ENCODE measurements at places on chromosomes 1 and 21.

GRCh38 chr1:38581396-38581795 is 278.2 kb downstream of the RRAGC start:
- DNase-seq: no peak

- no peak for DNase-seq
Observed at GRCh38 chr1:206518206-206518605, 10.9 kb downstream of the RASSF5 start.

DNA sequence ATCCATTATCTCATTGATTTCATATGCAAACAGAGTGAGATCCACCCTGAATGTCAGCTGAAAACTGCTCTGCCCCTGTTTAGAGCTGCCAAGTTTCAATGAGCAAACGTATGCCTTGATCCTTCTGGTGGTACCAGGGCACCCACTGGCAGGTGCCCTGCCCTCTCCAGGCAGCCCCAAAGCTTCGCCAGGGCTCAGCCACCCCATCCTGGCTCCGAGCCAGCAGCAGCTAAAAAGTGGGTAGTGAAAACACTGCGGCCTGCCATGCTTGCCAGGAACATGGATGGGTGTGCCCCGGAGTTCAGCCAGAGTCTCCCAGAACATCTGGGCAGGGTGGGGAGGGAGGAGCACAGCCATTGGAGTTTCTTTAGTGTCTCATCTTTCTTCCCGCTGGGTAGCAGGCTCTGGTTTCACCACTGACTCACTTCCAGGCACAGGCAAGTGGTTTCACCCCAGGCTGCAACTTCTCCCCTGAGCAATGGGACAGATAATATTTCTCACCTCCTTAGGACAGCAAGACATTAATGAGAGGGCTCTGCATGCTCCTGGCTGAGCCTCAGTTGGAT is 8.1 kb upstream of the LMX1A start:
- no peak for DNase-seq

- no peak for DNase-seq
Observed at GRCh38 chr1:69451196-69451595, 116.5 kb upstream of the LRRC7 start.

GRCh38 chr1:223549740-223550139 is 115.8 kb downstream of the CAPN8 start:
- DNase-seq: no peak

DNA sequence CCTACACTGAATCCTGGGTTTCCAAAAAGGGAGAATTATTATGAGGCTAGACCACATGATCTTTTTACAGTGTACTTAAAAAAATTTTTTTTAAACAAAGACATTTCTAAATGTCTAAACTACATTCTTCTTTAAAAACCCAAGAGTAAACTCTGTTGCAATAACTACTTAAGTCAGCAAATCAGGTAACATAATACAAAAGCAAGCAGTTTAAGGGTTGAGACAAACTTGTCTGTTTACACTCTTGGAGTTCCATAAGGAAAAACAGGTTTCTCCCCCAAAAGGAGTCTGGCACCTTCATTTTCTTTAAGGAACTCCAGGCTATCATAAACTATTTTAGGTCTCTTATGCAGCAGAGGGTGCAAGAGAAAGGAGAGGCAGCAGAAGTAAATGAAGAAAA is 12.5 kb upstream of the ANKRD45 start:
- DNase-seq: no peak

DNA sequence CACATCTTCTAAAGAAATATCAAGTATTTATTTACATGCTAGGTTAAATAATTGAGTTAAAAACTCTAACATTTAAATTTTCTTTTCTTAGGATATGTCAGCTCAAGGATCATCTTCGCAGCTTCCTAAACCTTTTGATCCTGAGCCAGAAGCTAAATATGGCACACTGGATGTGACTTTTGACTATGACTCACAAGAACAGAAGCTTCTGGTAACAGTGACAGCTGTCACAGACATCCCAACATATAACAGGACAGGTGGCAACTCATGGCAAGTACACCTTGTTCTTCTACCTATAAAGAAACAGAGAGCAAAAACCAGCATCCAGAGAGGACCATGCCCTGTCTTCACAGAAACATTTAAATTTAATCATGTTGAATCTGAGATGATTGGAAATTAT is 132.7 kb upstream of the SERTAD4 start:
- no peak for DNase-seq

GRCh38 chr1:152457071-152457470 is 43.0 kb upstream of the CRNN start:
- no peak for DNase-seq

GRCh38 chr1:39139723-39140360 is 64.7 kb upstream of the MACF1 start:
- no peak for DNase-seq

GRCh38 chr1:198756470-198756869 is 117.6 kb downstream of the PTPRC start:
- no peak for DNase-seq

GRCh38 chr1:5125208-5125607 is 470.8 kb downstream of the AJAP1 start:
- DNase-seq: no peak

- DNase-seq: no peak
Observed at GRCh38 chr1:40919475-40920011, 57.4 kb upstream of the CITED4 start.

GRCh38 chr1:90074137-90074536 is 79.2 kb downstream of the ZNF326 start:
- no peak for DNase-seq

DNA sequence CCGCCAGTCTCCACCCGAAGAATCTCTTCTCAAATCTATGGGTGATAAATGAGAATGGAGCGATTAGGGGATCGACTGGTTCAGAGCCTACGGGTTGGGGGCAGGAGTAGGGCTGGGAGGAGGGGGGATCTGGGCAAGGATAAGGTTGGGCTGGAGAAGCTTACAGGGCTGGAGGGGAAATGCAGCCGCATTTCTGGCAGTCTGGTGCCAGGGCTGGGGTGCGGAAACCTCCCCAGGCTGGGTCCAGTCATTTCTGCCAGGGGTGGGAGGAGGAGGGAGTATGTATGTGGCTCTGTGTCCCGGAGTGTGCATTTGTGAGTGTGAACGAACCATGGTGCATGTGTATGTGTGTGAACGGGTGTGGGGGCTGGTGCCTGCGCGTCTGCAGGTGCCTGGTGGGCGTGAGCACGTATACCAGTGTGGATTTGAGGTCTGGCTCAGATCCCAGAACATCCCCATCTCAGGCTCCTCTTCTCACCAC is 10.2 kb downstream of the C1orf216 start:
- no peak for DNase-seq

- DNase-seq: no peak
Observed at GRCh38 chr1:200505257-200505656, 95.4 kb upstream of the ZNF281 start.

- DNase-seq: no peak
Observed at GRCh38 chr1:30638086-30638485, 85.3 kb downstream of the MATN1 start.

DNA sequence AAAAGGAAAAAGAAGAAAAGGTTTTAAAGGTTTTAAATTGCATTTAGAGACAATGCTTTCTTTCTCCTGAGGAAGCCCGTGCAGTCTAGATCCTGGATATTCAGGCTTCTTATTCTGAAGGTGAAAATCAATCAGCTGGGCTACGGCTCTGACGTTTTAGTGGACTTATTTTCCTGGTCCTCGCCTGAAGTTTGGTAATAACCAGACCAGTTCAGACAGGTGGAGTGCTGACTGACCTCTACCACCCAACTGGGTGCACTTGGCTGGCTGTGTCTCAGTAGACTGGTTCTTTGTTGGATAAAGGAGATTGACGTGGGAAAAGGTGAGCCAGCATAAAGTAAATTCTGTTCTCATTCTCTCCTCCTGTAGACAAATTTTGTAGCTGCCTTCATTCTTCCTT is 7.2 kb upstream of the ATP1A1 start:
- DNase-seq: no peak

DNA sequence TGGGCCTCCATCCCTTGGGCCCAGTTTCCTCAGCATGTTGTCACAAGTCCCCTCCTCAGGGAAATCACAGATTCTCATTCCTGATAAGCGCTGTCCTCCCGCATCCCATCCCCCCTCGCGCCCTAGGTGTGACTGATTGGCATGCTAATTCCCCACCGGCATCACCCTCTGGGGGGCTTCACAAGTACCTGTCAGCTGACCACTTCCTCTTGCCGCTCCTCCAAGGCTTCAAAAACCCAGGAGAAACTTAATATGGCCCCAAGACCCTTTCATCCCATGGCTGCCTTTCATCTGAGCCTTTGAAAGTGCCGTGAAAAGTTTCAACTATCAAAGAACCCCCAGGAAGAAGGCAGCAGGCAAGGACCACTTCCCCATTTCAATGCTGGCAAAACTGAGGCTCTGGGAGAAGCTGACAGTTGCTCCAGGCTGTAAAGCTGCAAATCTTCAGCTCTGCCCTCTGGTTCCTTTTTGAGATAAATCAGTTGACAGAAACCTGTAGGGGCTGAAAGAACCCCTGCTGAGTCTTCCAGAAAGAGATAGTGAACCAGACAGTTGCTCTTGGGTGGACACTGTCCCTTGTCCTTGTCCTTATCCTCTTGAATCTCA is 12.8 kb upstream of the MIXL1 start:
- no peak for DNase-seq

GRCh38 chr1:198657550-198658064 is 18.8 kb downstream of the PTPRC start:
- DNase-seq: no peak

DNA sequence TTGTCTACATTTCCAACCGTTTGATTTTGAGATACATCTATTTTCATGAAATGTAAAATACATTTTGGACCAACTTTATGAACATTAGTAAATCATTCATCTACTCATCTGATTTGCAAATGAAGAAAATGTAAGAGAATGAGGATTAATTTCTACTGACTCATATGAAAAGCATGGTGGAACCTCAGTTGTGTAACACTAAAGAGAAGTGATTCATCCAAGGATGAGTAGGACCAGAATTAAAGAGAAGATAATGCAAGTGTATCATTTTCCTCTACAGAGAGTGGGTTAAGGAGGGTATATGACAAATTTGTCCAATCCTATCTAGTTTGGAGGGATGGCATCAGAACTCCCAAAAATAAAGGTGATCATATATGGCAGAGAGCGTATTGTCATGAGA is 1967.6 kb downstream of the MRPL39 start:
- DNase-seq: no peak

GRCh38 chr1:116944613-116945012 is 34.9 kb downstream of the PTGFRN start:
- no peak for DNase-seq

DNA sequence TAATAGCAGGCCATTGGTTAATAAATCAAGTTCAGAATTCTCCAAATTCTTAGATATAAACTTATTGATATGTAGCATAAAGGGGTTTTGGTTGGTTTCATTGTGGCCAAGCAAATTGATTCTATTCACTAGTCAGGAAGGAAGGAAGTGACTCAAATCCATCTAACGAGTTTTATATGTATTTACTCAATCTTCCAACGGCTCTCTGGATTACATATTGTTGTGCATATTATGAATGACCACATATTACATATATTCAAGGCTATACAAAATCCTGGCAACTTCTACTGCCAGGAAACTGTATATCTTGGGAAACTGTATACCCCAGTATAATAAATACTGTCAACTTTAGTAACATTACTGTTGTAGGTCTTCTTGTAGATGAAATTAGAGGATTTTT is 20.1 kb upstream of the PDE4B start:
- DNase-seq: no peak

- DNase-seq: no peak
Observed at GRCh38 chr1:51270751-51271150, 34.7 kb downstream of the RNF11 start.

GRCh38 chr1:212838145-212838544 is 9.3 kb downstream of the SPATA45 start:
- DNase-seq: no peak

GRCh38 chr1:163141556-163141955 is 61.2 kb downstream of the RGS5 start:
- DNase-seq: no peak

DNA sequence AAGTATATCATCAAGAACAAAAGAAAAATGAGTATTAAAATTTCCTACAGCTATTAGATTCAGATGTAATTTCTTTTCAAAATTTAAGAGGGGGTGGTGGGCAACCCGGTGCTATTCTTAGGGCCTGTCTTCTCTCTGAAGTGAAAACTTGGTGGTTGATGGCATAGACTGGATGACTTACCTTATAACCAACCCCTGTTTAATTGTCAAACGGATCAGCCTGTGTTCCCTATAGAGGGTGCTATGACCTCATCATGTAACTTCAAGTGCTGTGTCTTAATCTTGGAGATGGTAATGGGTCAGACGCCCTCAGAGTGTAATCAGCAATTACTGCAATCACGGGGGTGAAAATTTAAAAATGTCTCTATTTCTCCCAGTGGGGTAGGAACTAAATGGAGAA is 176.2 kb downstream of the PCP4 start:
- DNase-seq: no peak

GRCh38 chr21:35457097-35457804 is 408.1 kb upstream of the RUNX1 start:
- no peak for DNase-seq

- DNase-seq: no peak
Observed at GRCh38 chr1:157868654-157869053, 27.0 kb upstream of the CD5L start.

DNA sequence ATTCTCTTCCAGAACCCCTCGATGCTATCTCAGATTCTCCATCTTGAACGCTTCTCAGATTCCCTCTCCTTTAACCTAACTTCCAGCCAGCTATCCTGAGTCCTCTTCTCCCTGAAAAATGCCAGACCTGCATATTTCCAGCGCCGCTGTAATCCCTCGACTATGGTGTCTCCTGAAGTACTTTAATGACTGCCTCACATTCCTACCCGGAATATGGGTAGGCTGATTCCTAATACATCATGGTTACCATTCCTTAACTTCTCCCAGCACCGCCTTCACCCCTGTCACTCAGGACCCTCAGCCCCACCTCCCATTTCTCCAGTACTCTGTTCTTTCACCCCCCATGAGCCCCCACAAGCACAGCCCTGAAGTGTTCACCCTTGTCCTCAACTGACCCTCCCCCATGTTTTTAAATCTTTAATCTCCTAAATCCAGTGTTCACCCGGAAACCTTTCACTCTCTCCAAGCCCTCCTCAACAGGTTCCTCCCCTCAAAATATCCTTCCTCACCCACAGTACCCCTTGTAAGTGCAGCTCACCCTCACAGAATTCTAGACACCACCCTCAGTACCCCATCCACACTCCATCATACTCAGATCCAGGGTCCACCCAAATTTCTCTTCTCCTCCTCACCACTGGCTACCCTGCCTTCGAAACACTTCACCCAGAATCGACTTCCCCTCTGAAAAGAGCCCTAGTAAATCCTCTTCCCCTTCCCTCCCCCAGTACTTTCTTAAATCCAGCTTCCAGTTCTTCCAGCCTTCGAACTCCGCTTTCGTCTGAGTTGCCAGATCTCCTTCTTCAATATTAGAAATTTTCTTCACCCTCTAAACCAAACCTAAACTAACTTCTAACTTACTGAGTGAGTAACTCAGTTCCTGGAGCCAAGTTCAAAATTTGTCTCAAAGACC is 922 bp downstream of the CPT2 start:
- no peak for DNase-seq

All from stimulated activated CD8-positive, alpha-beta memory T cell treated with anti-CD3 and anti-CD28 coated beads, Interleukin-2, amount 100 ng/mL, for 1 hour (primary cell).